GM23248 (cell line): ENCODE measurements at places on chromosomes 1 and 21. TPM values are rescaled to one million over a fixed set of nuclear protein-coding genes. Genes with fewer than 3 reads are reported as not detected.

The GLIS1 gene
- 0.25 and 0.61 TPM in 2 replicates for polyA plus RNA-seq

The RHOU gene
- polyA plus RNA-seq = 1.7 and 1.9 TPM in 2 replicates

The GPR37L1 gene
- 0.03 TPM in 1 of 2 replicates, not detected in the other for polyA plus RNA-seq

The MMEL1 gene
- not detected in 2 replicates for polyA plus RNA-seq

The NKAIN1 gene
- polyA plus RNA-seq = not detected in 2 replicates

- DNase-seq = no peak
Measured at GRCh38 chr1:77014073-77014788, 147.0 kb downstream of the ST6GALNAC5 start.

GRCh38 chr1:24308365-24309015 is 10.7 kb upstream of the GRHL3 start:
- DNase-seq = peak; percentile 45

DNA sequence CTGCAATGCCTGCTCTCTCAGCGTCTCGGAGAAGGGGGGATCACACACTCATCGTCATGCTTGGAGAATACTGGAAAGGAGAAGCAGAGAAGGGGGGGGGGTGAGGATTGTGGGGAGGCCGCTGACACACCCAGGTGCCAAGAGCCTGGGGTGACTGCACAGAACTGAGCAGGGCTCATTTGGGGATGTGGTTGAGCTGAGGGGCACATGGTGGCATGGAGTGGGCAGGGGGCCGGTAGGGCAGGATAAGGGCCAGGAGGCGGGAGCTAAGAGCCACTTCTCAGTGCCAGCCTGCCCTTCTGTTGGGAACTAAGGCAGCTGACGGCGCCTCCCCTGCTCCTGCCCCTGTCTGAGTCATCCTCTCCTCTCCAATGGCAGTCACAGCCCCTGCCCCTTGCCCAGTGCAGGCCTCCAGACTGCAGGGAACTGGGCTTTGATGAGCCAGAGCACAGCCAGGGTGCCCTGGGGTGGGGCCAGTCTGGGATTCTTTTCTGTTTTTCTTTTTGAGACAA is 27.2 kb downstream of the MRPL37 start:
- peak; percentile 91 for DNase-seq

GRCh38 chr21:35796844-35797243 is 263.5 kb downstream of the SETD4 start:
- DNase-seq = no peak

DNA sequence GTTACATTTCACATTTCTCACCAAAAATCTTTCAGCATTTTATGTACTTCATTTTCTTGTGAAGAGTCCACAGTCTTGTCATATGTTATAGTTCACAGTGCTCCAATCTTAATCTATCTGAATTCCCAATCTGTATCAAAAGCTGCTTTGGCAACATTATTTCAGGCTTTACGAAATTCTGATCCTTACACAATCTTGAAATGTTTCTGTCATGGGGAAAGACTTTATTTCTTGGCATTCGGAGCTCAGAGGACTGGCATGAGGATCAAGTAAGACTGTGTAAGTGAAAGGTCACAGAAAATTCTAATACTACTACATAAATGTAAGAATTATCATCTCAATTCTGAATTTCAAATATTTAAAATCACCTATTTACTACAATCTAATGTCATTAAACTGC is 2.0 kb downstream of the USP33 start:
- peak; percentile 81 for DNase-seq

DNA sequence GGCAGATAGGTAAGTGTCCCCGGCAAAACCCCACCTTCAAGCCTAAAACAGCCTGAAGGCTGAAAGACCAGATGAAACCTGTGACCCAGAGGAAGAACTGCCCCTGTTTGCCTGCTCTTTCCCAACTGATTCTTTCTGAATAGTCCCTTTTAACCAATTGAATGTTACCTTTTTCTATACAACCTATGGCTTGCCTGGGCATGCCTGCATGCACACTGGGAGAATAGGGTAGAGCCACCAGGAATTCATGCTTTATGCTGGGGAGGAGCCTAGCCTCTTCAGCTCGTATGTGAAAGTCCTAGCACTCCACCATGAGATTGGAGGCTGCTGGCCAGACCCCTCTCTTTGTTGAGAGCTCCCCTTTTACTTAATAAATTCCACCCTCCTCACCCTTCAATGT is 340.0 kb downstream of the PTBP2 start:
- no peak for DNase-seq

- DNase-seq = no peak
Measured at GRCh38 chr1:6738987-6739676, 37.5 kb upstream of the DNAJC11 start.

- peak; percentile 82 for DNase-seq
Measured at GRCh38 chr1:147225193-147225730, at the start of gene FMO5. Gene FMO5, minus strand, starts transcription at chr1:147225339. Its CDS starts 310 bp downstream, at chr1:147225029.

- DNase-seq = no peak
Measured at GRCh38 chr1:205965036-205965884, 22.0 kb upstream of the SLC26A9 start.

GRCh38 chr1:203934027-203934426 is 72.6 kb downstream of the SNRPE start:
- no peak for DNase-seq

GRCh38 chr1:205441318-205441633 is 14.6 kb downstream of the BLACAT1 start:
- DNase-seq = no peak

- peak; percentile 28 for DNase-seq
Measured at GRCh38 chr21:33265664-33266049, 510 bp upstream of the IL10RB start.

DNA sequence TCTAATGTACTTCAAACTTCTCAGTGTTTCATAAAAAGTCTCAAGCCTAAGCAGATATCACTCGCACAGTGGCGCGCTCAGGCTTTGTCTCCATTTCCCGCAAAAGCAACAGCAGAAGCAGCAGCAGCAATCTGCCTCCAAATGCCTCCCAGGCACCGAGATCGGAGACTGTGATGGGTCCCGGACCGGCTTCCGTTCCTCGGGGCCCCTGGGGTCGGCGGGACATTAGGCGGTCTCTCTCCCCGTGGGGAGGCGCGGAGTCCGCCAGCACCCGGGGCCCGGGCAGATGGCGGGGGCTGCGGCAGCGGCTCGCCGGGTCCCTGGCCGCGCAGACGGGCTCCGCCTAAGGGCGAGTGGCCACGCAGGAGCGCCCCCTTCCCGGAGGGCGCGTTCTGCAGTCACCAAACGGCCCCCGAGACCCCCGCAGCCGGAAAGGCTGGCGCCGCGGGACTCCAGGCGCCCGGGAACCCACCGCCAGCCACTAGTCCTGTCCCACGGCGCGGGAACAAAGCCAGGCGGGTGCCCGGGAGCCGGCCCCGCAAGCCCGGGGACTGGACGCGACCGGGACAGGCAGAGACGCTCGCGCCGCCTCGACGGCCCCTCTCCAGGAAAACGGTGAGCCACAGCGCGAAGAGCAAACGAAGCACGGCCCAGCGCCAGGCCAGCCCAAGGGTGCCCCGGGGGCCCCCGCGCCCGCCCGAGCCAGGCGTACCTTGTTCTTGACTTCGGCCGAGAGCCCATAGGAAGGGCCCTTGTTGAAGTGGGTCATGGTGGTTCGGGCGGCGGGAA is 590 bp downstream of the CNN3 start:
- DNase-seq = peak; percentile 80

DNA sequence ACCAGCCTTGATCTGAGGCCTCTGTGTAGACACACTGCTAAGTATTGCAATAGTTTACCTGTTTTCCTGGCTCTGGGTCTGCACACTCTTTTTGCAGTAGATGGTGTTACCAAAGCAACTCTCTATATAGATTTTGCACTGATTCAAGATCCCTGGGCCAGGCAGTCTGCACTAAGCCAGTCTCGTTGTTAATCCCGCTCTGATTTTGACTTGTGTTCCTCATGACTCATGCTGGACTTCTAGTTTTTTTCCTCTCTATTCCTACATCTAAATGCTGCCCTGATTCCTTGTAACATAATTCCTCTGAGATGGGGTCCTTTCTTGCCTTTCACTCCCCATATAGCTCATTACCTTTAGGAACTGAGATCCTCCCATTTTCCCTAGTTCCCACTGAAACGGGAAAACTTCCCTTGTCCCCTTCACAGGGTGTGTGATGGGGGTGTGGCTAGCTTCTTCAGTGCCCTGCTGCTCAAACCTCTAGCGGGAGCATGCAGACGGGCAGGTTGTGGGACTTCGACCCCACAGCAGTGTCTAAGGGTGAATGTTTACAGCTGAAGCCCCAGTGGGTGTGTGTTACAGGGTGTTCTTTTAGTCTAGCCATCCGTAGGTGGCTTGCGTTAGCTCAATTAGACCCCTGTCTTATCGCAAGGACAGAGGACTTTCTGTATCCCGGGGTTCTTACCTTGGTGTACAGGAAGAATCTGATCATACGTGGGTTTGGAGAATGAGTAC is 106.5 kb upstream of the RAB3GAP2 start:
- peak; percentile 20 for DNase-seq

DNA sequence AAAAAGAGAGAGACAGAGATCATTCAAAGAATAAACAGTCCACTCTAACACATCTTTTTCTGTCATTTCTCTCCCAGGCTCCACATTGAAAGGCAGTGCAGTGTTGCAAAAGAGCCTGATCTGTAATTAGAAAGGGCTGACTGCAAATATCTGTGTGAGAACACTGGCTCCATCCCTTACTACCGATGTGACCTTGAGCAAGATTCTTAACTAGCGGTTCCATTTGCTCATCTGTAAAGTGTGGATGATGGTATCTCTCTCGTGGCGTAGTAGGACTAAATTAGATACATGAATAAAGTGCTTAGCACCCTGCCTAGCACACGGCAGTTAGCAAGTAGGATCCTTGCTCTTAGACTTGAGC is 26.9 kb upstream of the SLC44A3 start:
- peak; percentile 86 for DNase-seq

DNA sequence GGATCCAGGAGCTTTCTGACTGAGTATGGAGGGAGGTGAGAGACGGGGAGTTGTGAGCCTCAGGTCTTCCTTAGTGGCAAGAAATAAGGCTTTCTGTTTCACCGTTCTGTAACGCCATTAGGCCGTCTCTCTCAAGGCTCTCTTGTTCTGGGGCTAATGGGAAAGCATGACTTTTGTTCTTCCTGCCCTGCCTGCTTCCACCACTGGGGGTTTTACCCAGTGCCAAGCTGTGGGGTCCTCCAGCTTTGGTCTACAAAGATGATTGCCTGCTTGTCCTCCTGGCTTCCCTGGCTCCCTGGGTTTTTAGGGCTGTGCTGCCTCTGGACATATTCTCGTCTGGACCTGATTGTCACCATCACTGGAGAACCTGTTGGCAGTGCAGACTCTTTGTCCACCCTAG is 74.8 kb upstream of the TINAGL1 start:
- no peak for DNase-seq

GRCh38 chr1:27332536-27333281 is 9.1 kb upstream of the SYTL1 start:
- peak; percentile 64 for DNase-seq

GRCh38 chr1:19240673-19241538 is 10.4 kb downstream of the EMC1 start:
- peak; percentile 86 for DNase-seq
